Activated CD8-positive, alpha-beta T cell treated with anti-CD3 and anti-CD28 coated beads, Interleukin-2, amount 10 ng/mL, durations not matched to agents 7 days and 5 days (primary cell): ENCODE measurements at places on chromosomes 3 and 15. TPM values are rescaled to one million over a fixed set of nuclear protein-coding genes. Genes with fewer than 3 reads are reported as not detected.

GRCh38 chr3:63934041-63934866 is 22.1 kb upstream of the SCAANT1 start:
- peak; percentile 74 for DNase-seq

- DNase-seq, result peak; percentile 52
These were observed 654 bp downstream of the PIK3CA start for GRCh38 chr3:179148616-179149405.

TRIM42 gene
- not detected for total RNA-seq

ICE2 gene
- 76.3 TPM for total RNA-seq

ROPN1B gene
- total RNA-seq, result not detected

DNA sequence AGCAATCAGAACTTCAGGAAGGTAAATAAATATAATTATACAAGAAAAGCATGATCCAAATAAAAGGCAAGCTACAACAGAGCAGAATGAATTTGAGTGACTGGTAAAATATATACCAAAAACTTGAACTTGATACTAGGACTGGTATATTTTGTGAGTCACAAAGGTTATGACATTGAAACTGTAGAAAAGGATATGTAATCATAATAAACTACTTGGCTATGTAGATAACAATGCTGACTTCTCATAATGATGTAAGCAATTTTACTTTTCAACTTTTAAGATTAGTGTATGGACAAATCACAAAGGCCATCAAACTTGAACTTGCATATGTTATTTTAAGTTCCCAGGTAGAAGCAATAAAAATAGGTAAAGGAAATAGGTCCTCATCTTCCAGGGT is 384.5 kb upstream of the NECTIN3 start:
- DNase-seq, result no peak

DNA sequence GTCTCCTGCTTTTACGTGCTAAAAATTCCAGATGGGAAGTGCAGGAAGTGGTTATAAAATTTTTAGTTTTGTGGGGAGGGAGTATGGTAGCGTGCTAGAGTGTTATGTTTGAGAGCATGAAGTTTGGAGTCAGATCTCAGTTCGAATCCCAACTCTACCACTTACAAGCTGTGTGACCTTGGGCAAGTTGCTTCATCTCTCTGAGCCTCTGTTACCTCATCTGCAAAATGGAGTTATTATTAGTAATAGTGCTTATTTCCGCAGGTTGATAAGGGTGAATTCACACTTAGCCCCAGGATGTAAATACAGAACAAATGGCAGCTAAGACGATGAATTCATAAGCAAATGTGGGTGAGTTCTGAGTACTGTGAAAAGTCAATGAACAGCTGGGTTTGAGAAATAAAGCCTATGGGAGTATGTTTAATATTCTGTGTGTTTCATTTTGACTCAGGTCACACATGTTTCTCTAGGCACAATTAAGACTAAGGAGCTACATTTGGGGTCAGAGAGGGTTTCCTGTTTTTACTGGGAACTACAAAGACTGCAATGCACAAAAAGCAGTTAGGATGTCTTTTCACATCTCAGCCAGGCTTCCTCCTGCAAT is 73.1 kb upstream of the FEZF2 start:
- DNase-seq, result no peak

DNA sequence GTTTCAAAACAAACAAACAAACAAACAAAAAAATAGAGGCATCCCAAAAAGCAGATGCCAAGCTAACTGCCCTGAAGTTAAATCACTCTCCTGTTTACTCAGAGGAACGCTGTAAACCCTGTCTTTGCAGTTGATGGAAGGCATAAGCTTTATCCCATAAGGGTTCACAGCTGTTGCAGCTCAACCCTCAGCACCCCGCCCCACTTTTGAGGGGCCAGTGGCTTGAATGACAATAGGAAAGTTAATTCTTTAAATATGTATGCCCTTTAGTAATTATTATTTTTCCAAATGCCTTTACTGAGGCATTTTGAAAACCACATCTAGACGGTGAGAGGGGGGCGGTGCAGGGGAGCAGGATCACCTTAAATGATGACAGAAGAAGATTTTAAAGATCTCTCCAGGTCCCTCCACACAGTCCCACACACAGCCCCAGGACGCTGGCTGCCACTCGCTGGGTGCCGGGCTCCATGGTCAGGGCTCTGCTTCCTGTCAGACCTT is 272.1 kb downstream of the FAM43A start:
- DNase-seq, result no peak

DNA sequence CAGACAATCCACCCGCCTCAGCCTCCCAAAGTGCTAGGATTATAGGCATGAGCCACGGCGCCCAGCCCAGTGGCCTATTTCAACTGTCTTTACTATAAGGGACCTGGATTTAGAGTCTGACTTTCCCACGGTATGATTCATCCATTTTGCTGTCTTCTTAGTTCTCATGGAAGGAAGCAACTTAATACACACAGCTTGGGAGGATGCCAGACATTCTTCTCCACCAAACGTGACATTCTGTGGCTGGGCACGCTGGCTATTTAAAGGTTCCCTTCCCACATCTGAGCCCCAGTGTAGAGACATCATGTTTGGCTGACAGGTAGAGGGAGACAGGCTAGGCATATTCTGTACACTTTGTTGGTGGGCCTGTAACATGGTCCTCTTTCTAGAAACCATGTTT is 26.2 kb downstream of the FAM43A start:
- no peak for DNase-seq

ACKR4 gene
- not detected for total RNA-seq

SNTN gene
- not detected for total RNA-seq

DNA sequence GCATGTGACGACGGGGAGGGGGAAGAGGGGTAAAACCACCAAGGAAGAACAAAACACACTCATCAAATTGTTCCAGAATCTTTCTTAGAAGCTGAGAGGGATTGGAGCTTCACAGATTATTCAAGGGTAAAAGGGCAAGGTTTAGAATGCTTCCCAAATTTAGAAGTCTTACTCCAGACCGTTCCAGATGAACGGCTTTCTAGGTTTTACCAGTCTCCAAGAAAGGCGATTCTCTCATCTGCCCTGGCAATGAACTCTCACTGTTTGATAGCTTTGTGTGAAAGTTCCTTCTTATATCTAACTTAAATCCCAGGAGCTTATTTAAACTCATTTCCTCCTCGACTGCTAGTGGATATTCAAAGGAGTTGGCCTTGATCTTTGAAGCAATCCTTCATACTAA is 124.3 kb upstream of the PRICKLE2 start:
- no peak for DNase-seq

DNA sequence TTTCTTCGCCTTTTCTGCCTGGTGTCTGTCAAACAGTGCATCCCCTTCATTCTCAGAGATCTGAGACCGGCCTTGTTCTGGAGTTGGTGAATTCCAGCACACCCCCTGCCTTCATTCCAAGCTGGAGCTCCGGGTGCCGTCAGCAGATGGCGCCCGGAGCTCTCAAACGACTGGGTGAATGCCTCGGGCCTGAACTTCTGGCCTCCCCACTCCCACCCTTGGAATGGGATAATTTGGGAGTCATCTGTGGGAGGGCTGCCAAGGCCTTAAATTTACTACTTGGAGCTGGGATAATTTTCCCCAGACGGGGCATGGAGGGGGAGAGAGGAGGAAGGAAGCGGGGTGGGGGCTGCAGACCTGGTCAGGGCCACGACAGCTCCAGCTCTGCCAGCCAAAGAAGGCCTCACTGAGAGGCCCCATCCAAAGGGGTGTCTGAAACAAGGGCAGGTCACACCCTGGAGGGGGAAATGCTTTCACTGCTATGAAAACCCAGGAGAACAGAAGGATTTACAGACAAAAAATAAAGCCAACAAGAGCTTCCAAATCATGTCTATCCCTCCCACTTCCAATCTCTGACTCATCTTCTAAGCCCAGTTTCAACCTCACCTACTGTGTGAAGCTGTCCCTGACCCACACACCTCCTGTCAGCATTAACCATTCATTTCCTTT is 187.9 kb downstream of the OPA1 start:
- peak; percentile 26 for DNase-seq

- DNase-seq, result no peak
These were observed 42.6 kb downstream of the PPCDC start for GRCh38 chr15:75065851-75066509.

- DNase-seq, result no peak
These were observed 149.9 kb upstream of the STT3B start for GRCh38 chr3:31382856-31383255.

DNA sequence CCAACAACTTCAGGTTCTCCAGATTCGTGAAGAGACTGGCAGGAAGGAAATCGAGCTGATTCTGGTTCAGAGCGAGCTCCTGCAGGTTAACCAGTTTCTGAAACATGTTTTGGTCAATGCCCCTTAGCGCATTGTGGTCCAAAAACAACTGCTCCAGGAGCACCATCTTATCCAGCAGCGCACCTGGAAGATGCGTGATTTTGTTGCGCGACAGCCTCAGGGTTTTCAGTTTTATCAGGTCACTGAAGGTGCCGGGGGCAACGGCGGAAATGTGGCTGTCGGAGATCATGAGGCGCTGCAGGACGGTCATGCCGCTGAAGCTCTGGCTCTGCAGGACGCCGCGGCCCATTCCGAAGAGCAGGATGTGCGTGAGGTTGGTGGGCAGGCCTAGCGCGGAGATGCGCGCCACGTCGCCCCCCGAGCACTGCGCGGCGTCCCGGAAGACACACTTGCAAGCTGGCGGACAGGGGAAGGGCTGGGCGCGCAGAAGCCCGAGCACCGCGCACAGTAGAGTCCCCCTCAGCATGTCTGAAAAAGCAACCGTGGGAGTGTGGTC is 1.2 kb downstream of the GP5 start:
- peak; percentile 68 for DNase-seq

- DNase-seq, result no peak
These were observed 231.6 kb upstream of the UBE2E2 start for GRCh38 chr3:22971497-22971896.

MOBP gene
- not detected for total RNA-seq

- DNase-seq, result no peak
These were observed 157.7 kb upstream of the PROK2 start for GRCh38 chr3:71942432-71943187.

GRCh38 chr3:98808071-98808470 is 44.9 kb downstream of the ST3GAL6 start:
- DNase-seq, result no peak

- no peak for DNase-seq
These were observed 64.4 kb upstream of the HRH1 start for GRCh38 chr3:11089931-11090330.

DNA sequence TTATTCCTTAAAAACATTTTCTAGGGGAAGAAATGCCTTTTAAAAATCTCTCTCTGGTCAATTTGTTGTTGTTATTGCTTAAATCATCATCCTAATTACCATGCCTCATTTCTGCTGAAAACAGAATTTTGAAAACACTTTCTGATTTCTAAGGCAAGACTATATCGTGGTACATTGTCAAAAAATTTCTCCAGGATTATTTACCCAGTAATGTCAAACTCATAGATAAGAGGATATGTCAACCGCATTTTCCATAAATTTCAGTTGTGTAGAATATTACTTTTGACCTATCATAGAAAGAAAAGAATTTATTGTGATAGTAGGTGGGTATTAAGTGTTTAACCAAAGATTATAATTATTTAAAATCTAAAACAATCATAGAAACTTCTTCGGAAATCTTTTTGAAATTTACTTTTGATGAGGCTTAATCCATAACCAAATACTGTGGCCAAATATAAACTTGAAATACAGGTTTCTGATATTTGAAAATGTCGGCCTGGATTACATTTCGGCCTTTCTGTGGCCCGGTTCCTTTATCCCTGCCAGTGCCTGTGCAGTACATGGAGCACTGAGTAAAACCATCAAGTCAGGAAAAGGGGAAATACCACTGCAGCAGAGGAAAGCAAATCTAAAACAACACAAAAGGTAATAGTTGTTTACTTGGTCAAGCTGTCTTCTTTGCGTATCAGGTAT is 173.4 kb downstream of the MYRIP start:
- DNase-seq, result no peak

DNA sequence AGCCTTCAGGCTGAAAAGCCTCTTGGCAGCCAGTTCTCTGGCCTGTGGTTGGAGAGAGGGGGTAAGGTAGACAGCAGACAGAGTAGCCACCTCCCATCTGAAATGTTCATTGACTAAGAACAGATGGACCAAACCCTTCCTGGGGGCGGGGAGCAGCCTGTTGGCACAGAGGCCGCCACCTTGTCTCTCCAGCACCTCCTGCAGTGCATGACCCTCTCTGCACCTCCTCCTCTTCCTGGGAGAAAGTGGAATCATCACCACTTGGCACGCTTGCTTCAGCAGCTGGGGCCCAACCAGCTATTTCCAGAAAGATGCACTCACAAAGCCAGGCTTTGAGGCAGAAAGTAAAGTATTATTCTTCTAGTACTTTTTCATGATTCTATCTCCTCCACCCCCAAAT is 313.4 kb upstream of the CHRM5 start:
- DNase-seq, result no peak

LRRC2 gene
- 0.11 TPM for total RNA-seq

DNA sequence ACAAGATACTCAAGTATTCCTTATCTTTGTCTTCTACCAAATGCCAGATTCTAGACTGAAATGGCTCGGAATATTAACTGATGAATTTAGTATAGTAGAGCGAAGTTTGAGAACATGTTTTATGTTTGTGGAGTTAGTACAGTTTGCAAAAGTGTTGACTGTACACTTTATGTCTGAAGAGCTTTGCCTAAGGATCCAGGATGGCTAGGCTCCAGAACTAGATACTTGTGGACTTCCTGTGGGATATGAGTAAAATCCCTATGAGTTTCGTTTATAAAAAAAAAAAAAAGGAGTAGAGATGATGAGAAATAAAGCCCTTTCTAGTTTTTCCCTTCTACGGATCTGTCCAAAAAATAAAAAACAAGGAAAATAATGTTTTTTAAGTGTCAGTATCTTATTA is 96.7 kb downstream of the TP63 start:
- no peak for DNase-seq

GOLGA8R gene
- 12.1 TPM for total RNA-seq

HIGD2B gene
- total RNA-seq, result not detected

MRAS gene
- total RNA-seq, result not detected

DNA sequence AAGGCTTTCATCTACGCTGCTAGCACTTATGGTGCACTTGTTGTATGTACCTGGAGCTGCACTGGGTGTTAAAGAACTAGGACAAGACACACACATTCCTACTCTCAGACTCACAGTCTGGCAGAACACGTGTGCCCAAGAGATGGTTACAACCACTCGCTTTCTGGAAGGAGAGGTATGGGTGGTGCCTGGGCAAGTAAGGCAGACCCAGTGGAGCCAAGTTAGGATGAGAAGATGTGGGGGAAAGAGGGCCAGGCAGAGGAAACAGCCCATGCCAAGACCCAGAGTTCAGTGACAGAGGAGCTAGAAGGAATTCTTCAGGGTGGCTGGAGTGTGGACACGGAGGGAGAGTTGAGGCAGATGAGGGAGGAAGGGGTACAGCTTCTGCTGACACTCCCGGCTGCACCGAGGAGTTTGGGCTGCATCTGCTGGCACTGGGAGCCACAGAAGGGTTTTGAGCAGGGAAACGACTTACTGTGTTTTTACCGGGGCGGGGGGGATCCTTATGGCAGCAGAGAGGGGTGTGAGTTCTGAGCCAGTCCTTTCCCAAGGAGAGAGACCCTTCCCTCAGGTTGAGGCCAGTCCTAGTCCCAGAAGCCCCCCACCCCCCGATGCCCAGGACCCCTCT is 59.0 kb downstream of the GRIP2 start:
- no peak for DNase-seq

ARGFX gene
- total RNA-seq, result not detected
